ENCODE measurements at places on chromosomes 7 and 10.
A peak's percentile ranks its signal among the peaks of the same experiment; 100 is the strongest.

DNA sequence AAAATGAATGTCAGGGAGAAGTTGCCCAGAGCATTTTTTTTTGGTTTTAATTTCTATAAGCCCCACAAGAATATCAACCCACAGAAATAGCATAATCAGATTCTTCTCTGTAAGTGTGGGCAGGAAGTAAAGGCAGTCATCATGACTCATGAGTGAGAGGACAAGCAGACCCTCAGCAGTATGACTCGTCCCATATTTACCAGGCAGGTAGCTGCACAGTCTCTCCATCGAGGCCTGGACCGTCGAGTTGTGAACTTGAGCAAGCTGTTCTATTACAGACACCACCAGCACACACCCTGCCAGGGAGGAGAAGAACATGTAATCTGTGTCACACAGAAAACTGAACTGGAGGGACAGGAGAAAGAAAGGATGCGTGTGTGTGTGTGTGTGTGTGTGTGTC is 37.8 kb downstream of the AOAH start:
- DNase-seq: no peak

DNA sequence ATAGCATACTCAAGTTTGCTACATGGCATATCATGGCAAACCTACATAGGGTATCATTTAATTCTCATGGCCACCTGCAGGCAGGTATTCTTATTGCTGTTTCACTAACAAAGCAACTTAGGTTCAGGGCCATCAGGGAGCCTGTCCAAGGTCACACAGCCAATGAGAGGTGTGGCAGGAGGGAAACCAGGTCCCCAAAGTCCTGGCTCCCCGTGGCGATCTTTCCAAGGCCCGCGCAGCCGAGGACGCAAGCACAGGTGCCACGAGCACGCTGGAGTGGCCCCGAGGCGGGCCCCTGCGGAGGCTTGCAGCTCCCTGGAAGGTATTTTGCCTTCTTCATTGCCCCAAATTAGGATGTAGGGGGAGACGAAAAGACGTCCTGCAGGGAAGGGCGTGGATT is 20.8 kb downstream of the PRKAG2 start:
- DNase-seq: no peak

- DNase-seq: no peak
Observed at GRCh38 chr7:155338632-155339320, 41.1 kb downstream of the INSIG1 start.

DNA sequence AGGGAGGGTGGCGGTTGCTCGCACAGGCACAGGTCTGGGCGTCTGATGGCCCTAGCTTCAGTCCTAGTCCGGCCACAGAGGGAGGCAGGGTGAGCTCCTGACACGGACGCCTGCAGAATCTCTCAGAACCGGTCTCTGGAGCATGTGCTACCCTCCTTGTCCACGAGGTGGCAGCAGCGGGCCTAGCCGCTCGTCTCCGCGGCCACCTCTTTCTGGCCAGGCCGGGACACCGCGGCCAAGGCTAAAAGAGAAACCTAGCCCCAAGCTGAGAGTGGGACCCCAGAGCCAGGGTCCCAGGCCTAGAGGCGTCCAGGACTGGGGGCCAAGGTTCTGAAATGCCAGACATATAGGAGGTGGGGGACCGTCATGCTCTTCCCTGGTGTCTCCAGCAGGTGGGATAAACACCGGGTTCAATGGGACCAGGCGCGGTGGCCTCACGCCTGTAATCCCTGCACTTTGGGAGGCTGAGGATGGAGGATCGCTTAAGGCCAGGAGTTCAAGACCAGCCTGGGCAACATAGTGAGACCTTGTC is 3.2 kb upstream of the LAT2 start:
- DNase-seq: peak; percentile 50

- no peak for DNase-seq
Observed at GRCh38 chr10:9900751-9901150, 1116.9 kb upstream of the CELF2 start.

- no peak for DNase-seq
Observed at GRCh38 chr10:124079864-124080263, 13.5 kb downstream of the CHST15 start.

- DNase-seq: no peak
Observed at GRCh38 chr7:94436018-94436604, 41.4 kb downstream of the COL1A2 start.

Data from DMS79 treated with DMSO at 0.1 percent for 48 hours (cell line).